ENCODE measurements at places on chromosomes 13 and 19. TPM values are rescaled to one million over a fixed set of nuclear protein-coding genes. Genes with fewer than 3 reads are reported as not detected.

- no peak for DNase-seq
Observed at GRCh38 chr13:71801781-71802180, 65.2 kb downstream of the DACH1 start.

DNA sequence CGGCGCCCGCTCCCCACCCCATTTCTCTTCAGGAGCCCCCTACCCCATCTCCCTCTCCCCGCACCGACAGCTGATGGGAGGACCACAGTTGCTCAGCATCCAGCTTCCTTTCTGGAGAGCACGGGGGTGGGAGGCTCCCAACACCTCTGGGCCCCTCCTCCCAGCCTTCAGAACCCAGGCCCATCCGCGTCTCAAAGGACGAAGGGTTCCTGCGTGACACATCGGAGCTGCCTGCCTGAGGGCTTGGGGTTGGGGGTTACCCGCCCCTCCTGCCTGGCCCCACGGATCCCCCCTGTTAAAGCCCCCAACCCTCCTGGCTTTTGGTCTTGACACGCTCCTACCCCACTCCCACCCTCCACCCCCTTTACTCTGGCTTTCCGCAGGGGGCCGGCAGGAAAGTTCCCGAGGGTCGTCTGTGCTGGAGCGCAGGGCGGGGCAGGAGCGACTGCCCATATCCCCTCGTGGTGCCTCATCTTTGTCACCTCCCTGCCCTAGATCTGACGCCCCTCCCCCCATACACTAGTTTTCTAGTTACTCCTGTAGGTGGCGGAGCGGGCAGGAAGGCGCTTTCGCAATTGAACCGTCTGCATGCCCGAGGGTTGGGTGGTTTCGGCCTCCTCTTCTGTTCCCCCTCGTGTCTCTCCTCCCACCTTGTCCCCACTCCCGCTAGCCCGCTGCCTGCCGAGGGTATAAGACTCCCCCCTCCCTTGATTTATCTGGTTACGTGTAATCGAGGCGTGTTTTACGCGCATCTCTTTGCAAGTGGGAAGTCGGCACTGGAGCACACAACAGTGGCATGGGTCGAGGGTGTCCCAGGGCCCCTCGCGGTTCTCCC lies 924 bp downstream of the TRAPPC5 start:
- peak; percentile 92 for DNase-seq

SRRM5 gene
- total RNA-seq, result not detected

DNA sequence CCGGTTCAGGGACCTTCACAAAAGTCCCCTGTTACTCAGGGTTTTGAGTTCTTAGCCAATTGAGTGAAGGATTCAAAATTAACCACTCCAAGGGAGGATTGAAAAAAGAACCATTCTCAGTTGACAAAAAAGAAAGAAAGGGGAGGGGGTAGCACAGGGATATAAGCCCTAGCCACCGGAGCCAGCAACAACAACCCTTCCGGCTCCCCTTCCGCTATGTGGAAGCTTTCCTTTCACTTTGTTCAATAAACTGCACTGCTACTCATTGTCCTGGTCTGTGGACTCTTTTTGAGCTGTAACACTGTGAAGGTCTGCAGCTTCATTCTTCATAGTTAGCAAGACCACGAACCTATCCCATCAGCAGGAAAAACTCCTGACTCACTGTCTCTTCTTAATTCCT lies 1488.1 kb upstream of the PRR20A start:
- no peak for DNase-seq

GRCh38 chr19:33005440-33005839 lies 33.4 kb downstream of the FAAP24 start:
- DNase-seq, result peak; percentile 71
